ENCODE measurements at places on chromosomes 11 and 22. TPM values are rescaled to one million over a fixed set of nuclear protein-coding genes. Genes with fewer than 3 reads are reported as not detected.
A peak's percentile ranks its signal among the peaks of the same experiment; 100 is the strongest.

GRCh38 chr22:49372111-49372529, 455.6 kb downstream of the BRD1 start:
- peak; percentile 46 for DNase-seq

IL18BP gene
- total RNA-seq, result 2.7 TPM

DAGLA gene
- 1.5 TPM for total RNA-seq

NLRP6 gene
- 0.49 TPM for total RNA-seq

DNA sequence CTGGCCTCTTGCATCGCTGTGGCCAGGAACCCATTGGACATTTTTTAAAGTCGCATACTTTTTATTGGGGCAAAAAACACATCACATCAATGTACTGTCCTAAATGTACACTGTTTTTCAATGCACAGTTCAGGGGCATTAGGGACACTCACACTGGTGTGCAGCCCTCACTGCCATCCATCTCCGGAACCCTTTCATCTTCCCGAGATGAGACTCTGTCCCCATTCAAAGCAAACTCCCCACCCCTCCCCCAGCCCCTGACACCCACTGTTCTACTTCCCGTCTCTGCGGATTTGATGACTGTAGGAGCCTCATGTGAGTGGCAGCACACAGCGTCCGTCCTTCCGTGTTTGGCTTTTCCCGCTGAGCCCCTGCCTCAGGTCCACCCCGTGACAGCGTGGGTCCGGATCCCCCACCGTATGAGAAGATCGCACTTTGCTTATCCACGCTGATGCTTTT, 41.8 kb upstream of the TH start:
- peak; percentile 71 for DNase-seq

GRCh38 chr11:125873881-125874555, 13.4 kb upstream of the HYLS1 start:
- no peak for DNase-seq

DNA sequence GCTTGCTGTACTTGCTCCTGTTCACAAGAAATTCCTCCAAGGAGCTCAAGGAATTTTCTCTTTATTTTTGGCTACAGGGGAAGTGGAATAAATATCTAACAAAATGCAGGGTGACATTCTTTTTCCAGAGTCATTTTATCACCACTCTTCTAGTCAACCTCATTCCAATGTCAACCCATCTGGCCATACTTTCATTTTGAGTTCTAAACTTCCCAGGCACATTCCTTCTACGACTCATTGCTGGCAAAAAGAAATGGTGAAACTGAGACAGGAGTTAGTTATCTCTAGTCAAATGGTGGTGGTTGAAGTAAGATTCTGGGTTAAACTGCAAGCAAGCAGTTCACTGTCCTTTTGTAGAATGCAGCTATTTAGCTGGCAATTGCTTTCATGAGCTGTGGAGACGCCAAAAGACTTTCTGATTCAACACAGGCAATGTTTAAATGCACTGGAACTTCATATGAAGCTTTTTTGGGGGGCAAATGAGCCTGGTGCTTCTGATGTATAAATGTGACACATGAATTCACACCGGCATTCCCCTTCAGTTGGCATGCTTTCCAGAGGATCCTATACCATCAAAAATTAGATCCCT, 304.6 kb downstream of the CADM1 start:
- DNase-seq, result no peak

- no peak for DNase-seq
Measured at GRCh38 chr11:78208257-78209165, 19.8 kb downstream of the USP35 start.

DNA sequence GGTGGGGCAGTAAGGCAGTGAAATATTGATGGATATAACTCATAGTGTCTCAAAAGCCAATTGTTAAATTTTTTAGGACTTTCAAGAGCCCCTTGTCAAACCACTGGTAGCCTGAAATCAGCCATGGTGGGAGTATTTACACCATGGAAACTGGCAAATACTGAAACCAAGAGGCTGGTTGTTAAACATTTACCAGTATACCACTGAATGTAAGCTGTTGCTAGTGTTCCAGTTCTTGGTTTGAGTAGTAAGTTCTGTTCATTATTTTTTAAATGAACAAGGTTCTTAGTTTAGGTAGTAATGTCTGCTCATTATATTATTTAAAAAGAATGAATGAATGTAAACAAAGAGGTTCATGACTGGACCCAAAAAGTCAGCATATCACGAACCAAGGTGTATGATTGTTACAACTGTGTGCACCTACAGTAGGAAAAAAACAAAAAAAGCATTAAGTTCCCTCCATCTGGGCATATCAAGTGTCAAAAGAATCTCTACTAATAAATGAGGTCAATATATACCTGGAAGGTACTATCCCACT, 4.5 kb upstream of the EIF3F start:
- DNase-seq, result no peak

OR51B4 gene
- total RNA-seq, result not detected

- no peak for DNase-seq
Measured at GRCh38 chr11:27806122-27806521, 105.9 kb upstream of the BDNF start.

DNA sequence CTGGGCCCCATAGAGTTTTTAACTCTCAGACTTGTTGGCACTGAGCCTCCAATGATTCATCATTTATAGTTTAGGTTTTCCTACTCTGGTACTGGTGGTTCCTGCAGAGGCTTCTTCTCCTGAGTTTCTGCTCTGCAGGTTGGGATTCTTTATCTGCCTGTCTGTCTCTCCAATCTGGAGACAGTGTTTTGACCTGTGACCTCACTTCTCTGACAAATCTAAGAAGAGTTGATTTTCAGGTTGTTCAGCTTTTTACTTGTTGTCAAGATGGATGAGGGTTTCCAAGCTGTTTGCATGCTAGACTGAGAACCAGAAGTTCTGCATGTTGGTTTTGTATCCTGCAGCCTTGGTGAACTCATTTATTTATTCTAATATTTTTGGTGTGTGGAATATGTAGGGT, 63.9 kb downstream of the JAM3 start:
- DNase-seq, result no peak

GRCh38 chr11:113873236-113873626, 2.1 kb downstream of the USP28 start:
- DNase-seq, result no peak

- DNase-seq, result no peak
Measured at GRCh38 chr11:59857439-59858434, 8.6 kb downstream of the TCN1 start.

MPZL3 gene
- 9.1 TPM for total RNA-seq

KCTD17 gene
- total RNA-seq, result 27.5 TPM

- no peak for DNase-seq
Measured at GRCh38 chr22:33875316-33875715, 45.0 kb downstream of the LARGE1 start.

PATE2 gene
- total RNA-seq, result not detected

GRCh38 chr11:60842668-60843600, 1.0 kb downstream of the CCDC86 start:
- no peak for DNase-seq

GRCh38 chr22:20241579-20242392, 26.3 kb downstream of the RTN4R start:
- DNase-seq, result no peak

GRCh38 chr11:30586251-30587144, at the start of gene MPPED2:
Gene MPPED2, minus strand, starts transcription at chr11:30586353. Its CDS starts 5,980 bp downstream, at chr11:30580373.
- DNase-seq, result no peak

DNA sequence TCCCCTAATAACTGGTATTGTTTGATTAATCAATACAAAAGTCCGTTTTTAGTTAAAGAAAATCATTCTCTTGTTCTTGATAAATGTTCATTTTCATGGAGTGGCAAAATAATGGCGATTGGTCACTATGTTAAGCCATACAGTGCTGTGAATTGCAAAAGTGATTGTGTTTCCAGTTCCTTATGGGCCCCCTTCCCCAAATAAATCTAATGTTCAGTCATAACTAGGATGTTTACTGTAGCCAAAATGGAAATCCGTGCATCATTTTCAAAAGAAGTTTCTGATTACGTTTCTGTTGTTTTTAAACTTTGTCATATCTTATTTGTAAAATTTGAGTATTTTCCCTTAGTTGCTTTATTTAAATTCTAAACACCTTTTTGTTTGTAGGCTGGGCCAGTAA, 845 bp downstream of the RBM7 start:
- DNase-seq, result no peak

DNA sequence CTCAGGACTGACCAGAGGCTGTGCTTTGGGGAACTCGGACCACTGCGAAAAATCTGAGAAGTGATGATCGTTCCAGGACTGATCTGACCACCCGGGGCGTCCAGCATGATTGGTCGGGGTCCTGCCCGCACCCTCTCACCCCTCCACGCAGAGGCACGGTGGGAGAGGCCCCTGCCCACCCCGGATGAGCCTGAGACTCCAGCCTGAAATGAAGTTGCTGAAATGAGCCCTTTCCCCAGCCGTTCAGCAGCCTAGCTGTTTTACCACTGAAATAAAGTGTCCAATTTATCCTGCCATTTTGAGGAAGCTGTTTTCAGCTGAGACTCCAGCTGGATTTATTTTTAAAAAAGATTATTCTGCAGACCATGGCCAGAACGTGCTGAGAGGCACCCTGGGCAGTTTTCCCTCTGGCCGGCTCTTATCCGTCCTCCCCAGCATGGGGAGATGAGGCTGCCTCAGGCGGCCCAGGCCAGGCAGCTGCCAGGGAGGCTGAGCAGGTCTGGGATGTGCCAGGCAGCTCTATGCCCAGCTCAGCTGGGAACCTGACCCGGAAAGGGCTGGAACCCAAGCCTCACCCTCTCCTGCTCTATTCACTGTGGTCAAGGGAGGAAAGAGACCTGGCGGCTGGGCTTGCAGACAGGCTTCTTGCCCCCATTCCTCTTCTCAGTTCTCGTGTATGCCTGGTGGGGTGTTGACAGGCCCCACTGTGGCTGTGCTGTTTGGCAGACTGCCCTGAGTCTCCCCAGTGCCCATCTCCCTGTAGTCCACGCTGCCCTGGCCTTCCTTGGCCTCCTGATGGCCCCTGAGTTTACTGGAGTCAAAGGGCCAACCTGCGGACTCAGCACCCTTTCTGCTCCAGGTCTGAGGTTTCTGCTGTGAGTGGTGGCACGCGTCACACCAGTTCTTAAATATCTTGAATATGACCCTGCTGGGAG, 161.0 kb upstream of the B3GAT1 start:
- peak; percentile 96 for DNase-seq

YPEL1 gene
- 4.9 TPM for total RNA-seq

SPON1 gene
- total RNA-seq, result 31.7 TPM

OR8D1 gene
- not detected for total RNA-seq

DNA sequence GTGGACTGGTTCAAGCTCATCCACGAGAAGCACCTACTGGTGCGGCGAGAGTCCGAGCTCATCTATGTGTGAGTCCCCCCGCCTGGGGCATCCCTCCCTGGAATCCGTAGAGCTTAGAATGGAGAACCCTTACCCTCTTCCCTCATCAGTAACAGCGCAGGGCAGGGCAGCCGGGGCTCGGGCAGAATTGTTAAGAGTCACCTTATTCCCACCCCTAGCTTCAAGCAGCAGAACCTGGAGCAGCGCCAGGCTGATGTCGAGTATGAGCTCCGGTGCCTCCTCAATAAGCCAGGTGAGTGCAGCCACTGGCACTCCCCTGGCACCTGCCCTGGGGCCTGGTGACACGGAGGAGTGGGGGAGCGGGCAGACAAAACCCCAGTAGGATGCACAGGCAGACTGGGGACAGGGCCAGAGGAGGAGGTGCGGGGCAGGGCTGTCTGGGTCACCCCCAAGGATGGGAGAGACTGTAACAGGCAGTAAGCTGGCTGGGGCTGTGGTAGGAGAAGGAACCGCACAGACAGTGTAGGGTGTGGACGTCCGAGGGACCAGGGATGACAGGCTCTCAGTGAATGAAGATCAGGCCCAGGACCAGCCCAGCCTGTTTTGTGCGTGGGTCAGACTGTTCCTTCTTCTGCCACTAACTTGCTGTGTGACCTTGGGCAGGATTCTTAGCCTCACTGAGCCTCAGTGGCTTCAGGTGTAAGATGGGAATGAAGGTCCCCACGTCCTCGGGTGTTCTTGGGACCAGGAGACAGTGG, 20.4 kb downstream of the C22orf23 start:
- DNase-seq, result no peak

CNIH2 gene
- 3.2 TPM for total RNA-seq

OOSP3 gene
- total RNA-seq, result not detected

GRCh38 chr11:75031224-75031753, 42.6 kb downstream of the NEU3 start:
- peak; percentile 70 for DNase-seq

KDM4E gene
- not detected for total RNA-seq

GRCh38 chr11:102307727-102308038, 9.6 kb upstream of the BIRC3 start:
- no peak for DNase-seq

DNA sequence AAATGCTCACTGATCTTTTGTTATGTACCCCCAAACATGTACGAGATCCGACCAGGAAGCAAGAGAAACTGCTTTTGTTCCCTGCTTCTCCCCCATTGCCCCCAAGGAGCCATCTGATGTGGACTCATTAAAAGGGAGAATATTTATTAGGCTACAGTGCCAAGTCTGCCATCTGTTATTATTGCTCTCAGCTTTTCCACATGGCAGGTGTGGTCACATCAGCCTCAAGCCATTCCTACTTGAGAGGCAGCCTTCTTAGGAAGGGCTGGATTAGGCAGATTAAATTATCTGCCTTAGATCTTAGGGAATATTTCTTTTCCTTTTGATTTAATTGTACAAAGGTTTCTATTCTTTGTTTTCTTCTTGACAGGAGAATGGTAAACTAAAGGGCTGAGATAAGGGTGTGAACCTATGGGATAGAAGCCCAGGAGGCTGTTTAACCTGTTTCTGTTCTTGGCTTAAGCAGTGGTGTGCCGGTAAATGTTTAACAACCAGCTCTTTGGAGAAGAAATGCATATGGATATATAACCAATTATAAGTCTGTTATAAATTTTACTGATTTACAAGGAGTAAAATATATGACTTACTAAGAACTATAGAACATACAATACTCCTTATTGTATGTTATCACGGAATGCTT, 88.8 kb downstream of the PDHX start:
- DNase-seq, result no peak

KIRREL3 gene
- not detected for total RNA-seq

IFITM10 gene
- 4.9 TPM for total RNA-seq

SLC6A5 gene
- not detected for total RNA-seq

GRCh38 chr11:2276280-2277007, 6.1 kb upstream of the ASCL2 start:
- DNase-seq, result peak; percentile 62

HBB gene
- total RNA-seq, result 591 TPM

GRCh38 chr11:87600938-87601337, 563.2 kb downstream of the TMEM135 start:
- no peak for DNase-seq

DNA sequence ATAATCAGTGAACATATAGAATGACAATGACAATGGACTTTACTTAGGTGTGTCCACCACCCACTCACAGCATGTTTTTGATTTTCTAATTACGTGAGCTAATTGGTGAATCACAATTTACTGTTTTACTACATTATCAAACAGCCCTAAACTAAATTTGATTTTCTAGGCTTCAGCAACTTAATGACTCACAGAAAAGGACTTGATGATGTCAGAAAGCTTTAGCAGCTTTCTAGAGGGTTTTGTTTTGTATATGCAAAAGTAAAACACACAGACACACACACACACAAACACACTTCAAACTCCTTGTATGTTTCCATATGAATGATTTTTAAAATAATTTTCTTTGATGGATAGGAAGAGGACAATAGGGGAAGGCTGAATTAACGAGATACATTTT, 878.6 kb upstream of the CCDC90B start:
- DNase-seq, result no peak

CHRNA10 gene
- not detected for total RNA-seq

- DNase-seq, result no peak
Measured at GRCh38 chr11:23764286-23764685, 732.6 kb upstream of the LUZP2 start.

- no peak for DNase-seq
Measured at GRCh38 chr11:121374286-121374985, 77.7 kb upstream of the SORL1 start.

GRCh38 chr22:20867179-20868024, 8.6 kb downstream of the SNAP29 start:
- no peak for DNase-seq

OR10D3 gene
- not detected for total RNA-seq
